ENCODE measurements at places on chromosomes 4 and X.

- DNase-seq, result no peak
Measured at GRCh38 chrX:31227250-31227649, 155.4 kb upstream of the FTHL17 start.

GRCh38 chr4:38791010-38791409 lies 8.2 kb upstream of the TLR10 start:
- no peak for DNase-seq

GRCh38 chr4:5143940-5144339 lies 92.7 kb downstream of the STK32B start:
- DNase-seq, result no peak

DNA sequence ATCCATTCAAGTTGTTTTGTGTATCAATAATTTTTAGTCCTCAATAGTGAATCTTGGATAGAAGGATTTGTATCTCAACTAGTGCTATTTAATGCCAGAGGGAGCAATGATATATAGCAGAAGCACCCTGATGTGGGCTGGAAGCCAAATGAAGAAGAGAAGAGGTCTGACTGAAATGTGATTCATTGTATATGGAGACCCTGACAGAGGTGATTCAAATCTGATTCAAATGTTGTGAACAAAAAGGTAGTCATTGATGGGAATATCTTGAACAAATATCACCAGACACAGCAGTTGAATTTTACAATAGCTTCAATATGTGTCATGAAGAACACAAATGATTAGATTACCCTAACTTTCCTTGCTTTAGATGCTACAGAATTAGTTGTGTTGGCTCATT lies 27.5 kb upstream of the SULT1B1 start:
- no peak for DNase-seq

- DNase-seq, result no peak
Measured at GRCh38 chrX:39729981-39730661, 367.6 kb downstream of the BCOR start.

DNA sequence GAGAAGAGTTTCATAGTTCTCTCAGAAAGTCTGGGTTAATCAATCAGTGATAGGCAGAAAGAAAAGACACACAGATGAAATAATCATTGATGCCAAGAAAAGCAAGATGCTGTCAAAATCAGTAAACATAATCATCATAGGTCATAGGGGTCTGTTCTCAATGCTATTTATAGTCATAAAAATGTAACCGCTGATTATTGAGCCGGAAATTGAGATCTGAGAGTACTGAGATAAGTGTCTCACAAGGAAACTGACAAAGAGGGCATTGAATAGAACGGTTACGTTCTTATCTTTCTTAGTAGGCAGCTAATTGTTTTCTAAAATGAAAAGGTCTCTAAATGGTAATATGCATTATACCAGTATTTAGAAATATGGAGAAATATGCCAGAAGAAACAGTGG lies 1686.1 kb upstream of the AGA start:
- no peak for DNase-seq

DNA sequence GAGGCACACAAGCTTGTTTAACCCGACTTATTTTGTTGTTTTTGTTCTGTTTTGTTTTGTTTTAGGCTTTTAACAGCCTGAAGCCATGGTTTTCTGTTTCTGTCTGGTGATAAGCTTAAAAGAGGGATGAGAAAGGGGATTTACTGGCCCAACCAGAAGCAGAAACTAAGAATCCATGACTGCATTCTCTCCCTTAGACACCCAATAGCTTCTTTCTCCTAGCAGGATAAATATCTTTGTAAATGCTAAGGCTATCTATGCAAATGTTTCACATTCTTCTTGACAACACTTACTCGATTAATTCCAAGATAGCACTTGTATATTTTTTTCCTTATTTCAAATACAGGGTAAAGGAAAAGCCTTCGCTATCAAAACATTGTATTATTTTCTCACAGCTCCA lies 53.7 kb upstream of the SMAD1 start:
- DNase-seq, result no peak

DNA sequence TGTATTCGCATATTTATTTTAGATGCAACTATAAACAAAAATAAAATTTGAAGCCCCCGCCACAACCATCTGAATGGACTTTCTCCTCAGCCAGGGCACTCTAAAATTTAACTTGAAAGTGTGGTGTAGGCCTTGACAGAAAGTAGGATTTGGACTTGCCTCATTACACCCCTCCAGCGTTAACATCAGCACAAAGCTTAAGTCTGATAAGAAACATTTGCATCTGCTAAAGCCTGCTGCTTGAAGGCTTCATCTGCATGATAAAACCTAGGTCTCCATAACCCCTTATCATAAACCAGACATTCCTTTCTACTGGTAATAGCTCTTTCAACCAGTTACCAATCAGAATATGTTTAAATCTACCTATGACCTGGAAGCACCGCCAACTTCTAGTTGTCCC lies 1046.5 kb downstream of the FAT4 start:
- no peak for DNase-seq

DNA sequence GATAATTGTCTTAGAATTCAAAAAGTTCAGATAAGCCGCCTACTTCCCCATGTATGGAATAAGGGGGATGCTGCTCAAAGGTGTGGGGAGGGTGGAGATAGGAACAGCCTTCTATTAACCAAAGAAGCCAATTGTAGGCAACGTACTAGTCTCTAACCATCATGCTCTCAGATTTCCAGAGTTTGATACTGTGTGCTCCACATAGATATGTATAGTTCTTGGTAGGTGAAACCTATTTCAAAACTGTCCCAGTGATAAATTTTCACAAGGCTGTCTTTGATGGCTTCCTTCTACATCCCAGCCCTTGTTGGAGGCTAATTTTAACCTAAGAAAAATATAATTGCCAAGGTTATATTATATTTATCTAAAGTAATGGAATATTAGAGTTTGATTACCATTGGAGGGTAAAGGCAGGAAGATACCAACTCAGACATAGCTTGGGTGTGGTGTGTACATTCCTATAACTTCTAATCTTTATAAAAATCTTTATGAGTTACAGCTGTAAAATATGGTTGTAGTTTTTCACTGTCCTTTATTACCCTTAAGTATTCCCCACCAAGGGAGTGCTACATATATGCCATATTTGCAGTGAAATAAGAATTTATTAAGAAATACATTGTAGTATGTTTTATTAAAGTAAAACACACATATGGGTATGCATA lies 87.7 kb downstream of the SLC4A4 start:
- no peak for DNase-seq

- no peak for DNase-seq
Measured at GRCh38 chr4:88419874-88420273, 37.0 kb upstream of the HERC5 start.

- DNase-seq, result no peak
Measured at GRCh38 chr4:48024522-48024921, 8.0 kb downstream of the NIPAL1 start.

DNA sequence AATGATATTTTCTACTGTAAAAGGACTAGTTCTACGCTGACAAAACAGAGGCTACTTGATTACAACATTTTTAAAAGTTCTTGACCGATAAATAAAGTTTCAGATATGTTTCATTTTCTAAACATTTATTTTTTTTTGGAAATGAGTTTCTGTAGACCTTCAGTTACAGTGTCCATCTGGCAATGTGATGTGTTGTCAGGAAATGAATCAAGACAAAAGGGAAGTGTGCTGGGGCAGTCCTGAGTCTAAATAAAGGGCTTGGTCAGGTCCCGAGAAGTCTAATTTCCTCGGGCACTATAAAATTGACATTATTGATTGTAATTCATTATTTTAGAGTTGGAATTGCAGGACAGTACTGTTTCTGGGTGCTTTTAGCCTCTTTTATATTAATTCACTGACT lies 57.0 kb upstream of the FTHL17 start:
- DNase-seq, result no peak

- no peak for DNase-seq
Measured at GRCh38 chr4:24603343-24603742, 19.0 kb upstream of the DHX15 start.

GRCh38 chrX:51766546-51766945 lies 23.3 kb downstream of the GSPT2 start:
- DNase-seq, result no peak

- no peak for DNase-seq
Measured at GRCh38 chr4:42767669-42768068, 110.8 kb upstream of the ATP8A1 start.

DNA sequence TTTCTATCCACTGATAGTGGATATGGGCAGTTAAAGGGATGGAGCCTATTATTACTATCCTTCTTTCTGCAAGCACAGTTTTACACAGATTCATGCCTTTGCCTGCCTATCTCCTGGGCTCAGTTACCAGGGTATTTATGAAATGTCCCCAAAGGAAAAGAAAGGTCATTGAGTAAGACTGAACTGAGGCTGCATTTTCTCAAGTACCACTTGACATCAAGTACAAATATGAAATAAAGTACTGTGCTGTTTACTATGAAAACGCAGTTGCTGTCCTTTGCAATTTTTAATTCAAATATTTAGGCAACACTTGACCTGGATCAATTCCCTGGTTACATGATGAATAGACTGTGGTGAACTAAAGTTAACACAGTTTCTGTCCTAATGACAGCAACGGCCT lies 23.5 kb upstream of the SPANXN4 start:
- no peak for DNase-seq

DNA sequence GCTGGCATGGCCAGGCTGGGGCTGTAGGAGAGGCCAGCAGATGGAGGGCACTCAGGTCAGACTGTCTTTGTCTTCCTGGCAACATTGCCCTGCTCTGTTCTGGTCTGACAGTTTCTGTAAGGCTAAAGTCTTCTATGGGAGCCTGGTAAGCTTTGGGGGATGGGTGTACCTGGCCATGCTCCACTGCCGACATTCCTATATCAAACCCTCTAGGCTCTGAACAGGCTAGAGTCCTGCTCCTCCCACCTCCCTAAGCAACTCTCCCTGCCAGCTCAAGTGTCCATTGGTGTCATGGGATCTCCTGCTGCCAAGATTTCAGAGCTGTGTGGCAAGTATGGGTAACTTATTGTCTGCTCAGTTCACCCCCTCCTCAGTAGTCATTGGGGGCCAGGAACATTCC lies 163.5 kb upstream of the UGT8 start:
- DNase-seq, result no peak

- no peak for DNase-seq
Measured at GRCh38 chr4:10023806-10024205, 2.5 kb upstream of the SLC2A9 start.

DNA sequence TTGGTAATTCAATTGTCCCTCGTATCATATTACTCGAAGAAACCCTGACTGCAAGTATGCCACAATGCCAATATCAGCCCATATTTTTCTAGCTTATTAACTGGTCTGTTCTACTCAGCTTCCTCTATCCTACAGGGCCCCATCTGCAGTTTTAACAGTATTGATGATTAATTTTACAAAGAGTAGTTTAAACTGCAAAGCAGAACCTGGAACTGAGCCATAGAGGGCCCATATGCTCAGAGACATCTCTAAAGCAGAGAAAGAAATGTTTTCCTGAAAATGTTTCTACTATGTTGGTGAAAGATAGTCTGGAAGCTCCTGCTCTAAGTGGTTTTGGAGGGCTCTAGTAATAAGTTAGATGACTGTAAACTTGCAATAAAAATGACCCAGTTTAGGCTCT lies 259.4 kb upstream of the CENPE start:
- DNase-seq, result no peak

DNA sequence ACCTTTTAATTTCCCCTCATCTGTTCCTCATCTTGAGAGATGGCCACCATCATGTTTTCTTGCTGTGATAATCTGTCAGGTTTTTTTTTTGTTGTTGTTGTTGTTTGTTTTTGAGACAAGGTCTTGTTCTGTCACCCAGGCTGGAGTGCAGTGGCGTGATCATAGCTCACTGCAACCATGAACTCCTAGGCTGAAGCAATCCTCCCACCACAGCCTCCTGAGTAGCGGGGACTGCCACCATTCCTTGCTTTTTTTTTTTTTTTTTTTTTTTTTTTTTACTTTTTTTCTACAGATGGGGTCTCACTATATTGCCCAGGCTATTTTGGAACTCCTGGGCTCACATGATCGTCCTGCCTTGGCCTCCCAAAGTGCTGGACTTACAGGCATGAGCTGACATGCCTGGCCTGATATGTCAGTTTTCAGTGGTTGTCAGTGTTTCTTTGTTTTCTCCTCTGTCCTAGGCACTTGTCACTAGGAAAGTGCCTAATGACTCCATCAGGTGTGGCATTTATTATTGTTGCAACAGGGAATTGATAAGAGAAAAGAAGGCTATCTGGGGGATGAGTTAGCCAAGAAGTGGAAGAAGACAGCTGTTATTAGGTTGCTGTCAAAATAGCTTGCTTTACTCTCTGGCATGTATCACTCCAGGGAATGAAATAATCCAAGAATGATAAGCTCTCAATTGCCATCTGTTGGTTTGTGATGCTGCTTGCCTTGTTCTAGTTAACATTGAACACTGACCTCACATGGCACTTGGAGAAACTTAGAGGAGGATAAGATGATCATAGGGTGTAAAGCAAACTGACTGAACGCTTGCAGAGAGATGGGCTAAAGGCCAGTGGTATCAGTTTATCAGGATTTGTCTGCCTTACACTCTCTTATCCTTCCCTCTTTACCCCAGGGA lies 41.7 kb downstream of the TMEM164 start:
- DNase-seq, result no peak

DNA sequence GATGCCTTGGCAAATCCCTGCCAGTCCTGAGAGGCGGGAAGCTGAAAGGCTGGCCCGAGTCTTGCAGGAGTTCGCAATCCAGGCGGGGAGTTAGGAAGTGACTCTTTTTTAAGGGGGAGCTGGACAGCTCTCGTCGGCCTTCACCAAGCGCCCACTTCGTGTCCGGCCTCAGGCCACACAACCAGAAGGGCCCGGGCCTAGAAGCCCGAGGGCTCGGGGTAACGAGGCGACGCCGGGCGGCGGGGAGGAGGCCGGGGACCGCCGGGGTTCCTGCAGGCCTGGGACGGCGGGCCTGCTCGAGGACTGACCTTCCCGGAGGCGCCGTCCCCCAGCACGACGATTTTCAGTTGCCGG lies 395 bp downstream of the RAB28 start:
- peak; percentile 66 for DNase-seq

DNA sequence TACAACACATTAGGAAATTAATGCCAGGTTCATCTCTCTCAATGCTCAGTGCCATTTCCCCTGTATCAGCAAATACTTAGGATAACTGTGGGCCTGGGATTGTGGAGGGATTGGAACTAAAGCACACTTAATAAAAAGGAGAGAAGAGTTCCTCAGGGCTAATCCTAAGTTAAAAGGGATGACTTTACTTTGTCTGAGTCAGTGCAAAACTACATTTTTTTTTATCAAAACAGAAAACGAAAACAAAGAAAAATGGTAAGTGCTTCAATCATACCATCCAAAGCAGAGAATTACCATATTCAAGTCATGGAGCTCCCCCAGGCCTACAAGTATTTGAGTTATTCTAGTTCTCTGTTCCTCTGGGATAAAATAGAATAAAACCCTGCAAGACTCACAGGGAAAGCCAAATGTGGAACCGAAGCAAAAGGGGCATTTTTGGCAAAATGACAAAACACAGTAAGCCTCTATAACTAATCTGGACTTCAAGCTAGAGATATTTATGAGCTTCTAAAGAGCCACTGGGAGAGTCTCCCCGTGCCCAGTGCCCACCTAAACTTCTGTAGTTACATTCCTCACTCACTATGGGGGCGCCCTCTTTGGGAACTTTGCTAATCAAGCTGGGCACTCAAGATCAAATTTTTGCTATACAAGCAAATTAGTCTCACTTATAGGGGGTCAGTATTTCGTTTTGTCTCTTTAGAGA lies 53.4 kb downstream of the PALLD start:
- no peak for DNase-seq

- no peak for DNase-seq
Measured at GRCh38 chr4:132564920-132565319, 584.2 kb upstream of the PCDH10 start.

Measured in nucleus accumbens (tissue), 56 donors.